ENCODE measurements at places on chromosomes 12 and 14. TPM values are rescaled to one million over a fixed set of nuclear protein-coding genes. Genes with fewer than 3 reads are reported as not detected.

CFAP54 gene
- 15.0 TPM for total RNA-seq

TSHR gene
- not detected for total RNA-seq

KIF5A gene
- total RNA-seq, result not detected

PRB2 gene
- not detected for total RNA-seq

TCL1B gene
- total RNA-seq, result not detected

TWF1 gene
- total RNA-seq, result 146 TPM

ZNF385A gene
- total RNA-seq, result 0.67 TPM

FSCB gene
- total RNA-seq, result not detected

FOXM1 gene
- 15.0 TPM for total RNA-seq

FAM186B gene
- total RNA-seq, result 0.65 TPM

RTN1 gene
- total RNA-seq, result 0.10 TPM

DEPDC4 gene
- total RNA-seq, result 1.7 TPM

KERA gene
- total RNA-seq, result not detected

OTOGL gene
- 1.5 TPM for total RNA-seq

SOX5 gene
- 2.6 TPM for total RNA-seq

RNF212B gene
- total RNA-seq, result not detected

MORN3 gene
- total RNA-seq, result 0.65 TPM

ARHGEF25 gene
- total RNA-seq, result 0.10 TPM

NDRG2 gene
- 0.29 TPM for total RNA-seq

CARMIL3 gene
- under 0.01 TPM for total RNA-seq

SIRT4 gene
- 0.76 TPM for total RNA-seq

PLEK2 gene
- total RNA-seq, result 2.9 TPM

GPRC5D gene
- not detected for total RNA-seq

Data from vein endothelial cell (primary cell).